ENCODE measurements at places on chromosomes 3 and 15. TPM values are rescaled to one million over a fixed set of nuclear protein-coding genes. Genes with fewer than 3 reads are reported as not detected.

The PLIN1 gene
- total RNA-seq, result 0.07 TPM

The UPK1B gene
- total RNA-seq, result not detected

The SLC28A2 gene
- not detected for total RNA-seq

The CYP19A1 gene
- not detected for total RNA-seq

The CACNA2D2 gene
- total RNA-seq, result not detected

The RASGRP1 gene
- total RNA-seq, result 0.04 TPM

The IMPG2 gene
- total RNA-seq, result 0.33 TPM

The CHRNA5 gene
- total RNA-seq, result 6.2 TPM

The STRA6 gene
- total RNA-seq, result not detected

The GOLGA8M gene
- total RNA-seq, result 0.35 TPM

The SLC38A3 gene
- not detected for total RNA-seq

The CLSTN2 gene
- total RNA-seq, result 0.07 TPM

The C3orf20 gene
- total RNA-seq, result not detected

The FOXB1 gene
- not detected for total RNA-seq

The FBXO40 gene
- under 0.01 TPM for total RNA-seq

The TM4SF4 gene
- total RNA-seq, result not detected

The CNTN6 gene
- not detected for total RNA-seq

The ZNF662 gene
- 1.4 TPM for total RNA-seq

The WDR5B gene
- total RNA-seq, result 3.0 TPM

The ZNF620 gene
- total RNA-seq, result 6.6 TPM

The KLF15 gene
- 2.3 TPM for total RNA-seq
